ENCODE measurements at places on chromosomes 3 and 15.

- DNase-seq, result peak; percentile 61
These were observed 44.3 kb upstream of the MRPS22 start for GRCh38 chr3:139299261-139300132.

DNA sequence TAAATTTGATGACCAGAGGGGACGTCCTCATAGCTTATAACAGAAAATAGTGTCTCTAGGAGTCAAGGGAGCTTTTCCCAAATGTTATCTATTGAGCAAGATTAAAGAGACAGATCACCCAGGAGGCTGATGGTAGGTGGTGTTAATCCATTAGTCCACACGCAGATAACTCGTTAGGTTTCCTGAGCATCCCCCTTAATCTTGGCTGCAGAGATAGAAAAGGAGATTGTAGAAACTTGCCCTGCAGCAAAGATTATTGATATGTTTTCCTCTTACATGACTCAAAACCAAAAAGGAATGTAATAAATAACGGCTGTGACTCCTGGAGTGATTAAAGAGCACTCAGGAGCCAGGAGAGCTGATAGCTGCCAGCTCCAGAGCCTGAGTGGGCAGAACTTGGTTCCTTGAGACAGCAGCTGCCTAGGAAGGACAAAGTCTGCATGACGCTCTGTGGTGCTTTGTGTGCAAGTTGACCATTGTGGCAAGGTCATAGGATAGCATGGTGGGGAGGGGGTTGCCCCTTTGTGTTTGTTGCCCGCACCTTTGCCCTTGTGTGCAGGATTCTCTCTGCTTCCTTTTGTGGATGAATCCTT is 234.8 kb downstream of the PTPRG start:
- DNase-seq, result no peak

DNA sequence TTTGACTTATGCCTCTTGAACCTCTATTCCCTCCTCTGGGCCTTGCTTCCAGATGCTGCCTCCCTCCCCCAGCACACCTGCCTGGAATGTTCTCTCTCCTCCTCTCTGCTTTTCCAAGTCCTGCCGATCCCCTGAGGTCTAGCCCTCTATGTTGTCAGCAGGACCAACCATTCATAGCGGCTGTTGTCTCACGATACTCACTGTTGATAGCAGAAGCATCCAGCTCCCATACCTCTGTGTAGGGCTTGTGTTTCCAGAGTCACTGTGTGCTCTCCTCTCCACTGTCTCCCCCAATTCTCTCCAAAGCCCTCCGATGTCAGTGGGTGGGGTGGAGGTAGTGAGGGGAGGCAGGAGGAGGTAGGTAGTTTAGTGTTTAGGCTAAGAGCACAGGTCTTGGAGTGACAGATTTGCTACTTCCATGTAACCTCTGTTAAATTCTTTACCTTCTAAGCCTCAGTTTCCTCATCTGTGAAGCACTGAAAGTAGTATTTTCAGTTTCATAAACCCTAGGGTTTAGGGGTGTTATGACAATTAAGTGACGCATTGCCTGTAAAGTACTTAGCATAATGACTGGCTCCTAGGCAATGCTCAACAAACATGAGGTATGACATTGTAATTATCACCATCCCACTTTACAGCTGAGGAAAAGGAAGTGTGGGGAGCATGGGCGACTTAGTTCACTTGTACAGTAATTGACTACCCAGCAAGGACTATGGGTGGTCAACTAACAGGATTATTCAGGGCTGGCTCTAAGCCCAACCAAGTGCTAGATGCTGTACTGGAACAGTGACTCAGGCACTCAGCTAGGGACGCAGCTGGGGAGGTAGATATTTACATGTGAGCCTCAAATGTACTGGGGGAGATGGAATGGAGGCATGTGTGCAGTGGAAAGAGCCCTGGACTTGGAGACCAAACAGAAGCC is 122.8 kb downstream of the CACNA1D start:
- DNase-seq, result no peak

- peak; percentile 73 for DNase-seq
These were observed 60.2 kb downstream of the IL16 start for GRCh38 chr15:81256916-81257315.

DNA sequence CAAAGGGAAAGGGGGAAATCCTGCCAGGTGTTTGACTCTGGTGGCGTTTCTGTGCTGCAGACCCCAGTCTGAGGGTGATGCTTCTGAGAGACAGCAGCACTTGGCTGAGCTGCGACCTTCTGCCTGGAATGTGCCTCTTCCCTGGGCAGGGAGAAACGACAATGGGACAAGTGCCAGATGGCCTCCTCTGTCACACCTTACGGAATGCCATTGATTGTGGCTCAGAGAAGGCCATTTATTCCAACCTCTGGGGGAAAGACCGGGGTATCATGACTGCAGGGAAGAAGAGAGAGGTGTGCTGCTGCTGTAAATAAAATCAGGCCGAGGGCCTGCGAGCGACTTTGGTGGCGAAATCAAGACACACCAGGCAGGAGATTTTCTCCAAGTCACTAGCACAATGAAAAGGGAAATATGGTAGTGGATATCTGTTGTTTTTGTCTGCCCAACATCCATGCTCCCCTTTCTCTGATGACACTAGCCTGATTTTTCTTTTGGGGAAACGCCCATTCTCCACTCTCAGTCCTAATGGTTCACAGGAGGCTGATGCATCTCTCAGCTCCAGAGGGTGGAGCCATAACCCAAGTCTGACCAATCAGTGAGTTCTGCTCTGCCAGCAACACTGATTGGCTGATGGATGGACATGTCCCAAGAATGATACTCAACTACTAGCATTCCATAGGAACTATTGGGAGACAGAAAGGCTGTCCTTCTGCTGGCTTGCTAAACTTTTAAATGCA is 336.1 kb downstream of the FOXP1 start:
- peak; percentile 67 for DNase-seq

GRCh38 chr15:98583771-98584430 is 64.4 kb upstream of the IGF1R start:
- DNase-seq, result no peak

GRCh38 chr3:197149528-197149927 is 119.9 kb upstream of the MELTF start:
- no peak for DNase-seq

DNA sequence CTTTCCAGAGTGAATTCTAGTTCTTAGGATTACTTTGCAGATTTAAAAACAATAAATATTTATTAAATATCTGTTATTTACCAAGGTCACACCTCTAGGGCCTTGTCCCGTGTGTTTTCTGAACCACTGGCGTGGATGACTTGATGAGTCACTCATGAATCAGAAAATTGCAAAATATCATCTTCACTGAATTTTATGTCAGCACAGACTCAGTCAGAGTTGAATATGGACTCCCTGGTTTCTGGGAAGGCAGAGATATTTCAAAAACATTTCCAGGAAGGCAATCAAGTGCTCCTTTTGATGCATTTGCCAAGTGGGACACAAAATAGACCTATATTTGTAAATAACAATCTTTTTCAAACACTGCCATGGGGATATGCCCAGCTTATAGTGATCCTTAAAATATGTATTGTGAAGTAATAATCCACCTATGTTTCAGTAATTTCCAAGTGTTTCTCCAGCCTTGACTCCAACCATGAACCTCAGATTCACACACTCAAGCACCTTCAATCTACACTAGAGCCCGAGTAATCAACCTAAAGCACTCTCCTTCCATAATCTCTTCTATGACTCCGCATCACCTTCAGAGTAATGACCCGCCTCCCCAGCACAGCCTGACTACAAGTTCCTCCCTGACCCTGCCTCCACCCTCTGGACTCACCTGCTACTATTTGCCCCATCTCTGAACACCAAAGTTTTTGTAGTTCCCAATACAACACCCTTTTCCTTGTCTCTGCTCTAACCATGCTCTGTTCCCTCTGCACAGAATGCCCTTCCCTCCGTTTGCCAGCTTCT is 24.3 kb downstream of the DPH3 start:
- peak; percentile 81 for DNase-seq

GRCh38 chr15:51104512-51104911 is 9.8 kb upstream of the TNFAIP8L3 start:
- DNase-seq, result peak; percentile 35

DNA sequence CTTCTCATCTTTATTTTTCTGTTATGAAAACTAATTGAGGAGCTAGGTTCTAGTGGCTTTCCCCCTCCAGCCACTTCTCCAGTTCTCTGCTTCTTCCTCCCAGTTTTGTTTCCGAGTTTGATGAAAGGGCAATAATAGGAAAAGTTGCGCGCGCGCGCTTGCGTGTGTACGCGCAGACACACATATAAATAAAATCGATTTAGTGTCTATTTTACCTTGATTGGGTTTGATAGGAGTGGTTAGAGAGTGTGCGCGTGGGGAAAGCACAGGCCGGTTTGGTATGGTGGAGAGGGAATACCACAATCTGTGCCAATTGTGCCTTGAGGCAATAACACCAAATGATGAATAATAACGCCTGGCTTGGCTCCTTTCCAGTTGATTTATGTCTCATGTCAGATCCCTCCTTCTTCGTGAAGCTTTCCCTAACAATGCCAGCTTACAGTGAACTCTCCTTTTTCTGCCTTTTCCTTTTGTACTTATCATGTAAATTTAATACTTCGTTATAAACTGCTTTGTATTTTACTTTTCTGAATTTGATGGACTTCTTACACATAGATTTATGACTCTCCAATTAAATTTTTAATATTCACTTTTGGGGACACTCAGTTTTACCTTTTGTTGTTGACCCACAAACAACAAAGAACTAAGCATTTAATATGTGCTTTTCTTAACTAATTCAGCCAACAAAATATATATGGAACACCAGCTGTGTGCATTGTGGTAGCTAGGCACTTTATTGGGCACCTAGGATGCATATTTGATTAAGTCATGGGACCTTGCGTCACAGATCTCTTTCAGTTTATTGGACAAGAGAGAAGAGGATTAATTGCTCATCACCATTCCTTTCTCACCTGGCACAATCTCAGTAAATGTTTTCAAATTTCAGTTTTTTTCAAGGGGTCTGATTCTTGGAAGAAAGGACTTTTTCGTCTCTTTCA is 1.7 kb downstream of the TIPARP start:
- peak; percentile 86 for DNase-seq

GRCh38 chr15:70835415-70835814 is 18.5 kb downstream of the LARP6 start:
- no peak for DNase-seq

DNA sequence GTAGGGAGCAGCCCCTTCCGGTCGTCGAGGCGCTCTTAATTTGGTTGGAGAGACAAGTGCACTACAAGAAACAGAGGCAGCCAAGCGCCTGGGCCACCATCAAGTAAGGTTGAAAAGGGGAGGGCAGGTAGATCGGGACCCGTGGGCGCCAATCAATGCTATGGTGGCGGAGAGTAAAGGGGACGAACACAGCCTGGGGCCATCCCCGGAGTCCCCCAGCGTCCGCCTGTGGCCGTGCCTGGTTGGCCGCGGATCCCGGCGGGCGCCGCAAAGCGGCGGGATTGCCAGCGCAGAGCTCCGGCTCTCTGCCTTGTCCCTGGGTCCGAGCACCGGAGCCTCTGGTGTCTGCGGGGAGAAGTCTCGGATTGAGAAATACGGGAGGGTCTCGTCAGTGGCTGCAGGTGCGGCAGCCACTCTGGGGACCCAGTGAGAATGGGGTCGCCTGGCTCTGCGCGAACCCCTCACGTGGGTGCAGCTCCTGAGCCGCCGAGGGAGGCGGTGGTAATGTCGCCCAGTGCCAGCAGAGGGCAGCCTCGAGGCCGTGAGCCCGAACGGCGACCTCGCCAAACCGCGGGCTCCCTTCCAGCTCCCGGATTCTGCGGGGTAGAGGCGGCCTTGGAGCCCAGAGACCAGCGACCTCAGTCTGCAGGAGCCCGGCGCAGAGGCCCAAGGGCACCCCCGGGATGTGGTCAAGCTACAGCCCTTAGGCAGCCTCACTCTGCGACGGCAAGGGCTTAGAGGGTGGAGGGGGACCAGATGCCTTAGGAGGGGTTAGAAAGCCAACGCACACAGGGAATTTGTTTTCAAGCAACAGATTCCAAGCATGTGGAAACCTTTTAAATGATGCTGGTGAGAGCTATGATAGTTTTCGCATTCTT is 10.8 kb downstream of the FOXL2 start:
- peak; percentile 29 for DNase-seq

DNA sequence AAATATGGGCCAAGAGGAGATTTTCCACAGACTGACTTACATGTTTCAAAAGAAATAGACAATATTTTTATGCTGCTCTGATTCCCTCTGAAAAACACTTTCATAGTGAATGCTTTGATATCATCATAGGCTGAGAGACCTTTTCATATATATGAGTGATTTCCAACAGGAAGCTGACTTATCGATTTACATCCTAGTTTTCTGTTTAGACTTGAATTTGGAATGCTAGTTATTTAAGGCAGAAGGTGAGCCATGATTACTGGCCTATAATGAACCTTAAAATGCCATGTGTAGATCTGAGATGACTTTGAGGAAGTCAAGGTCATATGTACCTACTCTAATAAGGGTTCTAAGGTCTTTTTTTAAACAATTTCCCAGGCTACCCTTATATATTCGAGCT is 1126.1 kb downstream of the ROBO1 start:
- DNase-seq, result no peak

- DNase-seq, result peak; percentile 41
These were observed 12.5 kb upstream of the IL16 start for GRCh38 chr15:81184188-81184587.

DNA sequence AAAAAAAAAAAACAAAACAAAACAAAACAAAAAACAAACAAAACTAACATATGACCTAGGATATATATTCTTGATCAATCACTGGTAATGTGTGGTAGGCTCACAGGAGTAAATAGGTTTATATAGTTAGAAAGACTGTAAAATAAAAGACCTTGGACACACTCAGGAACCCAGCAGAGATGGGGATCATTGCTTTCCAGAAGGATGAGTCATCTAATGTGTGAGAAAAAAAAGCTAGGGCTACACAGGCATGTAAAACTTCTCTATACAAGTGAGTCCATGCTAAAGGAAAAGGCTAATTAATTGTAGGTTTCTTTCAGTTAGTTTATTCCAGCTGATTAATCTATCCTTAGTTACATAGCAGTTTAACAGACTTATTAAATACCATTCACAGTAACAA is 710.3 kb upstream of the ARPP21 start:
- no peak for DNase-seq

- no peak for DNase-seq
These were observed 90.2 kb upstream of the KCNMB2 start for GRCh38 chr3:178446059-178446458.

DNA sequence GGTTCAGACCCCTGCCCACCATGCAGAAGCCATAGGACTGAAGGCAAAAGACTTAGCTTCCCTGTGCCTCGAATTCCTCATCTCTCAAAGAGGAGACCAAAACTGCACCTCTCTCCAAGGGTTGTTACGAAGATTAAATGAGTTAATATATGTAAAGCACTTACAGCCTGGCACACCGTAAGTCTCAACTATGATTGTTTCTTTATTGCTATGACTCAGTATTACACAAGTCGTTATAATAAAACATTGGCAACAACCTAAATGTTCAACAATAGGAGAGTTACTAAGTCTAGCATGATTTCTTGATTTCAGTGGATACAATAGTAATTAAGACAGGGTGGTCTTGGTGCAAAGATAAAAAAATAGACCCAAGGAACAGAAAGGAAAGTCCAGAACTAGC is 19.6 kb upstream of the FGD5 start:
- no peak for DNase-seq

DNA sequence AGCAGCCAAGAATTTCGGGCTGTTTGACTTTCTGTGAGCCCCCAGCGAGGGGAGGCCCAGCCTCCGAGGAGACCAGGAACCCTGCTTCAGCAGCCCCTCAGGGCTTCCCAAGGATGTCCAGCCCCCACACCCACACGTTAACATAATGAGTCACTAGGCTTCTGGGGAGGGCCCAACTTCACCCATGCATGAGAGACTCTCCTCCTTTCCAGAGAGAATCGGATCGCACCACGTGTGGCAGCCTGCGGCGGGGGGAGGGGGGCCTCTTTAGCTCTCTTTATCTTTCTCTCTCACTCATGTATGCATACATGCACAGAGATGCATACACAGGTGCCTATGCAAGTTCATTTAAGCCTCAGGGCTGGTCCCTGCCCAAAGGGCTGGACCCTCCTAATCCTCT is 3.1 kb upstream of the AP2M1 start:
- peak; percentile 56 for DNase-seq

Data from IMR-90 (cell line).